ENCODE measurements at places on chromosomes 16 and 17.

GRCh38 chr17:43936434-43936833 is 5.8 kb downstream of the PPY start:
- peak; percentile 57 for DNase-seq

DNA sequence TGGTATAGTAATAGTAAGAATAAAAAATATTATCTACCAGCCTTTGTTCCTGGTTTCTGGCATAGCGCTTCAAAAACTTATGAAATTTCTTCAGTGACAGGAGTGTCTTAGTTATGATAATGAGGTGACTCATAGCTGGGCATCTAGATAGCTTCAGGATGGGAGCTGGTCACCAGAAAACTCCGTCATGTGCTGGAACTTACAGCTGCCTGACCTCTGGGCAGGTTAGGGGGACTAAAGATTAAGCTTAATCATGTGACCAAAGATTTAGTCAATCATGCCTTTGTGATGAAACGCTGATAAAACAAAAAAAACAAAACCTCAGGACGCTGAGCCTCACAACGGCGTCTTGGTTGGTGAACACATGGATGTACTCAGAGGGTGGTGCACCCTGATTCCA is 154.2 kb downstream of the MYO1D start:
- peak; percentile 40 for DNase-seq

DNA sequence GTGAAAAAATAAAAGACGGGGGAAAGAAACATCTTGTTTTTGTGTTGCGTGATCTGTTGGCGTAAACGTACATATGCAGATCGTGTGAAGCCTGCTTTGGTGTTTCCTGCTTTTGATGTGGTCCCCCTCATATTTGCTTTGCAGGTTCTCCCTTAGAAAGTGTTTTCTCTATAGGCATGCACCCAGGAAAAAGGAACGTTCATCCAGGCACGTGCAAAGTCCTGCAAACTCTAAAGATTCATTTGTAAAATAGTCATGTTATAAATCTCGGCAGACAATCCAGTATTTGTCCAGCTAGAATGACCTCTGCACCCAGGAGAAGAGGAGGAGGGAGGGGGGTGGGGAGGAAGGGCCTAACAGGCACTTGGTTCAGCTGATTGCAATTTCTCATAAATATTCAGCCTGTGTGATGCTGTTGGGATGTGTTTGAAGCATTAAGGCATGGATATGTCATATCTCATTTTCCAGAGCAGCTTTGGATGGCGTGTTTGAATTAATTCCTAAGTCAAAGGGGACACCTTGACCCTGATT is 40.3 kb upstream of the DDX52 start:
- no peak for DNase-seq

- peak; percentile 38 for DNase-seq
Measured at GRCh38 chr16:73095885-73096421, 48.0 kb upstream of the ZFHX3 start.

DNA sequence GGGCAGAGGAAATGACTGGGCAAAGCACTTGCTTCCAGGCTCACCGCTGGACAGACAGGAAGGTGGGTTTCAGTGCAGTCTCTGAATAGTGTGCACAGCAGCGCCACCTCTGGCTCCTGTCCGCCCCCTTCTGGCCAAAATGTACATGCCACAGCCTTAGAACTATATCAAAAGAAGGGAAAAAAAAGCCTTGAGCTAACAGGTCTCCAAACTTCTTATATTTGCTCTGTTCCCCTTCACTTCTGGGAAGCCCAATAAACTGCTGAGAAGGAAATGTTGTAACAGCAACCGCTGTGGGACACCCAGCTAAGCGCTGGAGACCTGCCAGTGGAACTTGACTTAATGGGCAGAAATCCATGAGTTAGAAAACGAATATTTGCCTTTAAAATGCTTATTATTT is 17.5 kb downstream of the COG7 start:
- peak; percentile 65 for DNase-seq

GRCh38 chr16:637081-638018 is 1.2 kb upstream of the METTL26 start:
- DNase-seq = peak; percentile 92

GRCh38 chr17:81381632-81382577 is 13.4 kb upstream of the BAHCC1 start:
- no peak for DNase-seq

DNA sequence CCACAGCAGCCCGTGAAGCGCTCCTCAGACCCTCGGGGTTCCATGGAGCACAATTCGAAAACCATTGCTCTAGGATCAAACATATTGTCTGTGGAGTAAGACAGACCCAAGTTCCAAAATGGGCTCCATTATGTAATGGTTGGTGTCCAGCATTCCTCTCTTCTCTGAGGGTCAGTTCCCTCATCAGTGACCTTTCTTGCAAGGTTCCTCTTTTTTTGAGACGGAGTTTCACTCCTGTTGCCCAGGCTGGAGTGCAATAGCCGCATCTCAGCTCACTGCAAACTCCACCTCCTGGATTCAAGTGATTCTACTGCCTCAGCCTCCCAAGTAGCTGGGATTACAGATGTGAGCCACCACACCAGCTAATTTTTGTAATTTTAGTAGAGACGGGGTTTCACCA is 28.4 kb downstream of the PLXDC1 start:
- no peak for DNase-seq

GRCh38 chr17:44176671-44177501 is 6.4 kb downstream of the ASB16 start:
- DNase-seq = no peak

- DNase-seq = peak; percentile 68
Measured at GRCh38 chr17:81487487-81488275, 24.9 kb downstream of the ACTG1 start.

- DNase-seq = no peak
Measured at GRCh38 chr16:52557236-52557635, 10.3 kb upstream of the TOX3 start.

DNA sequence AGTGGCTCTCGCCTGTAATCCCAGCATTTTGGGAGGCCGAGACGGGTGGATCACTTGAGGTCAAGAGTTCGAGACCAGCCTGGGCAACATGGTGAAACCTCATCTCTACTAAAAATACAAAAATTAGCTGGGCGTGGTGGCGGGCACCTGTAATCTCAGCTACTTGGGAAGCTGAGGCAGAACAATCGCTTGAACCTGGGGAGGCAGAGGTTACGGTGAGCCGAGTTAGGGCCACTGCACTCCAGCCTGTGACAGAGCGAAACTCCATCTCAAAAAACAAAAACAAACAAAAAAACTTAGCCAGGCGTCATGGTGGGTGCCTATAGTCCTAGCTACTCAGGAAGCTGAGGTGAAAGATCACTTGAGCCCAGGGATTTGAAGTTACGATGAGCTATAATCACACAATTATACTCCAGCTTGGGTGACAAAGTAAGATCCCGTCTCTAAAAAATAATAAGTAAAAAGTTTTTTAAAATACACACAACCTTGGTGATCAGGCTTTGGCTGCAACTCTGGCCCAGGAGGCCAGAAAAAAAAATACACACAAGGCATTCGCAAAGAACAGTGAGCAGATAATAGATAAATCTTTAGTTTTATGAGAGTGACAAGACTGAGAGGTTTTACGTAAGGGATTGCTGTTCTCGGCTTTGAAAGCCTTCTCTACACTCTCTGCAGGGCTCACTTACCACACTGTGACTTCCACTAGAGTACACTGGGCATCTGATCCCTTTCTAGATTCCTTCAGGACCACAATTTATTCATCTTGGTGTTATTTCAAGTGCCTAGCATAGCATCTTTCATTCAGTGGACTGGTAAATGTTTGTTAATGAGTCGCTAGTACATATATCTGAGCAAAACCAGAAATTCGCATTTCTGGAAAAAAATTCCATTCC is 5.9 kb downstream of the GSPT1 start:
- peak; percentile 18 for DNase-seq

GRCh38 chr17:70414300-70414699 is 245.0 kb downstream of the KCNJ2 start:
- no peak for DNase-seq

DNA sequence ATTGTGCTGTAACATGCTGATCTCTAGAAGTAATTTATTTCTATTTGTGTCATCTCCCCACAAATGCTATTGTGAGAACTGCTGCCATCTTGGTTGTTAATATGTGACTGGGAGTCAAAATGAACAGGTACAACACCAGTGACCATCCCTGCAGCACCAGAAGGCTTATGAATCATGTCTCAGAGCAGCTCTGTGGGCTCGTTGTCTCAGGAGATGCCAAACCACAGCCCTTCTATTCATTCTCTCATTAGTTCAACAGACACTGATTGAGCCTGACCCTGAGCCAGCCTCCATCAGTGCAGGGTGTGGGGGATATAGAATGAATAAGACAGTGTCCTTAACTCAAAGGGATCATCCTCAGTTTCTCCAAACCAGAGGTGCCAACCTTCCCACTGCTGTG is 92.5 kb downstream of the UTP18 start:
- DNase-seq = no peak

GRCh38 chr16:58767581-58767980 is 33.5 kb upstream of the GOT2 start:
- no peak for DNase-seq

- peak; percentile 24 for DNase-seq
Measured at GRCh38 chr17:71922439-71922838, 198.4 kb upstream of the SOX9 start.

GRCh38 chr17:82339634-82340580 is 6.3 kb upstream of the SECTM1 start:
- no peak for DNase-seq

DNA sequence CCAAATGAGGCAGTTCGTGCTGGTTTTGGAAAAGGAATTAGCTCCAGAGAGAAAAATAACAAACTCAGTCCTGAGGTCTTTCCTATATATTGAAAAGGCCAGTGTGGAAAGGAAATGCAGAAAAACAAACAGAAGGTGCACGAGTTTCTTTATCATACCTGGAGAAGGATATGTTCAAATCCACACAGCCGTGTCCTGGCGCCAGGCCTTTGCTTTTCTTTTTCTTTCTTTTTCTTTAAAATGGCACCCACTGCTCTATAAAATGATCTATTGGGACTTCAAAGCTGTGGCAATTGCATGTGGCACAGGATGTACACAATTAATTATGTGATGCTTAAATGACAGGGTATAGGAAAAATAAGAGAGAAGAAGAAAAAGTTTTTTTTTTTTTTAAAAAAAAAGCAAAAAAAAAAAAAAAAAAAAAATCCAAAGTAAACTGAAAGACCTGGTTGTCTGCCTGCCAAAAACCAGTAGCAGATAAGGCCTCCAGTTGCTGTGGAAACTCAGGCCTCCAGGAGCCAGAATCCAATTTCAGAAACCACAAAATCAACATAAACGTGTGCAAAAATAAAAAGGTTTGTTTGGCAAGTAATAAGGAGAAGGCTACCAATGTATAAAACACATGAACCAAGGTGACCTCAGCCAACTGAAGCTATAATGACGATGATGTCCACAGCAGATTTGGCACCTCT is 957.6 kb upstream of the SOX9 start:
- DNase-seq = peak; percentile 46

GRCh38 chr17:21239680-21240368 is 13.4 kb downstream of the NATD1 start:
- DNase-seq = peak; percentile 58

- DNase-seq = no peak
Measured at GRCh38 chr16:28876973-28877654, 1.2 kb upstream of the ATP2A1 start.

DNA sequence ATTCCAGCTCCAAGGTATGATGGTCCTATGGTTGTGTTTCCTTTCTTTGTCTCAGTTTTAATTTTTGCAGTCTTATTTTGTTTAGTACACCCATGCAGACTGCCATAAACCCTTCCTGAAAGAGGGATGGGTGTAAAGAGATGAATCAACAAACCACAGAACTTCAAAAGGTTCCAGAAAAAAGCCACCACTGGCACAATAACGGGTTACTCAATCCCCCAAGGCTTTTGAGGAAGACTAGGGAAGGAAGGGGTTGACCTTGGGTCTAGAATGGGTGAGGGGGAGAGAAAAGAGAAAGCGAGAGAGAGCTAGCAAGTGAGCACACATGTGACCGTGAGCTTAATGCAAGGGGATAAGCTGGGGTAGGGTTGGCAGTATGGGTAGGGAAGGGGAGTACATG is 168.1 kb downstream of the XYLT1 start:
- peak; percentile 18 for DNase-seq

DNA sequence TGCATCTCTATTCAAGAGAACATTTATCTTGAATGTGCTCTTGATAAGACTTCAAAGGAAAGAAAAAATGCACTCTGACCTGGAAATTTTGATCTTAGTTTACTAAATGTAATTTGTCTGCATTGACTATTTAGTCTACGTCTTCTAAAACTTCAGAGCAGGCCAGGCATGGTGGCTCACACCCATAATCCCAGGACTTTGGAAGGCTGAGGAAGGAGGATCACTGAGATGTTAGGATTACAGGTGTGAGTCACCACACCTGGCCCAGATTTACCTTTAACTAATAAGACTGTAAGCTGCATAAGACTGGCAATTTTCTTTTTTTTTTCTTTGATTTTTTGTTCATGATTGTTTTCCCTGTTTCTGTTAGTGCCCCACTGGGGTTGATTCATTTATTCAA is 18.8 kb upstream of the CIITA start:
- no peak for DNase-seq

DNA sequence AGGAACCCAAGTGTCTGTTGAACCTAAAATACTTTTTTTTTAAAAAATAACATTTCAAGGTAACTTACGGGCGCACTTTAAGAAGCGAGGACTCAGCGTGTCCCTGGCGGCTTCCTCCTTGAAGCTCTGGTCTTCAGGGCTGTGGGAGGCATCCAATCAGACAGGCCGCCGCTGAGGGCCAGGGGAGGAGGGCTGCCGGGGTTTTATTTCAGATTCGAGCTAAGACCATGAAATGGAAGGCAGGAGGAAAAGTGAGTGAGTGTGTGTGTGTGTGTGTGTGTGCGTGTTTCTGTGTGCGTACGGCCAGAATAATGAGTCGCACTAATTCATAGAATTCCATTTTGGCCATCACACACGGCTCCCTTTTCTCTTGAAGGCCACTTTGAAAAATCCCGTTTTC is 41.1 kb downstream of the C16orf78 start:
- DNase-seq = no peak

DNA sequence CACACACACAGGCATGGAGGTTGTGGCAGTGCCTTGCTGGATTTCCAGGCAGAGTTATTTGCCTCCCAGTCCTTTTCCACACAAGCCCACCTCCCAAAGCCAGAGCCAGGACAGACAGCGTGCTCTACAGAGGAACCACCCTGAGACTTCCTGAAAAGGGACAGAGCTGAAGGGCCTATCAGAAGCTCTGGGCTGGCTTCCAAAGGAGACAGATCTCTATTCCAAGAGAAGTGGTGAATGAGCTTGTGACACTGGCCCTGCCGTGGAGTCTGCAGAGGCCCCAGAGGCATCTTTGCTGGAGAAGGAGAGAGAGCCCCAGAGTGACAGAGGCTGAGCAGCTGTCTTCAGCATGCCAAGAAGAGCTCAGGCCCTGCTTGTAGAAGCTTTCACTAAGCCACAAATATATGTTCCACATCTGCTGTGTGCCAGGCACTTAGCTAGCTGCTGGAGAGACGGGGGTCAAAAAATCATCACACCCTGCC is 8.3 kb upstream of the LPCAT2 start:
- peak; percentile 63 for DNase-seq

- peak; percentile 91 for DNase-seq
Measured at GRCh38 chr17:17935321-17936271, 36.6 kb downstream of the TOM1L2 start.

DNA sequence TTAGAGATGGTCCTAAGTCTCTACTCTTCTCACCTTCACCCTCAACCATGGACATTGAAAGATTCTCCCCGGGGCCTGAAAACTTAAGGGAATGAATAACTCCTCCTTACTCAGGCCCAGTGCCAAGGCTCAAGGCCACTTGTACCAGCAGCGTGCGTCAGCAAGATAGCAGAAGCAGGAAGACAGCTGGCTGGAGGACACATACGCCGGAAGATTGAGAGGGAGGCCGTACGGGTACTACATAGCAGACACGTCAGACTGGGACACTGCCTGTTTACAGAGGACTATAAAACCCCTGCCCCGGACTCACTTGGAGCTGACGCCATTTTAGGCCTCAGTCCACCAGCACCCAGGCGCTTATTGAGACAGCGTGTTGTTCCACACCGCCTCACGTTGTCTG is 75.8 kb upstream of the MED13 start:
- DNase-seq = peak; percentile 67

All from cardiac fibroblast (primary cell).